ENCODE measurements at places on chromosomes 7 and 10.

DNA sequence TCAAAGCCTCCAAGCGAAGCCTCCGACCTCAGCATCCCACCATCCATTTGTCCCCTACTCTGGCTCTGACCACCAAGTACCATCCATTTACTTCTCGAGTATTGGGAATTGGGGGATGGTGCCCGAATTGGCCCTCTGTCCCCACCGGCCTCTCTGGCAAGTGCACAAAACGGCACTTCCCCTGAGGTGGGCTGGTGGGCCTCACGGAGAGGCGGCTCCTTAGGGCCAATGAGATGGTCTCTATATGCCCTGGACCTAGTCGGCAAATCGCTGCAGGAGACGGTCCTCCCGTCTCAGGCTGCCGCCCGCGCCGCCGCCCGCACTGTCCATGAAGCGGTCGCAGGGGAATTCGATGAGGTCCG is 2.8 kb downstream of the TRIL start:
- no peak for DNase-seq

GRCh38 chr7:37011151-37011890 is 287.0 kb upstream of the AOAH start:
- DNase-seq, result no peak

DNA sequence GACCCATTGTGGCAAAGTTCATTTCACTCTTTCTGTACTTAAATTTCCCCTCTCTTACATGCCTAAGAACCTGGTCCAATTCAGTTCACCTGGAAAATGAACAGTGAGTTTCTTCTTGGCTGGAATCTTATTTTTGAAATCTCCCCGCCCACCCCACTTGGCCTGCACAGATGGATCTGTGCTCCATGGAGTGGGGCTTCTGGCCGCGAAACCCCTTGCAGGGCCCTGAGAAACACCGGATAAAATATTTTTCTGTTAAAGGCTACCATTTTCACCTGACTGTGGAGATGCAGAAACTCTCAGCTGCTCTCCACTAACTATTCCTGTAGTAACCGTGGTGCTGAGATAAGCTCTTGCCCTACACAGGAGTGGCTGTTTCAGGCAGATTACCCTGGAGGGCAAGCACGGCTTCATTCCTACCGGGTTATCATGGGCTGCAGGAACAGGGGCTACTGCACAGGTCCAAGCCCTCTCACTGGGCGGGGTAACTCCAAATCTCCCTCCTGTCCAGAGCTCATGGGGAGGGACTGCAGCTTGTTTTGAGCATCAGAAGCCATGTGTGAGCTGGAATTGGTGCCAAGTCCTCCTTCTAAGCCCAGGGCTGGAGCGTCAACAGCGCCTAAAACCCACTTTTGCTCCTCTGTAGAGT is 118.9 kb downstream of the PRPF18 start:
- DNase-seq, result peak; percentile 14

DNA sequence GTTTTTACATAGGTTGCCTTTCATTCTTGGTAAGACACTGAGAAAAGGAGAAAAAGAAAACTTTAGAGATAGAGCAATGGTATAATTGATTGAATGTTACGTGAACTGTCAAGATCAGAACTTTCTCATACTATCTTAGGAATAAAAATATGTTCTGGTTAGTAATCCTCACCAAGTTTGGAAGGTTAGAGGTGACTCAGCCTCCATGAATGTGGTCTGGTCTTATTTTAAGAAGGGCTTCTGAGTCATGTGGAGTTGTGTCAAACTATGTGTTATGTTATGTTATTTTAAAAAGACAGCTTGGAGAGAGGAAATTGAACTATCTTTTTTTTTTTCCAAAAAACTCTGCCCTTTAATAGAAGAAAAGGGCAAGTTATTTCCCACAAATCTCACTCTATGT is 458.6 kb upstream of the KLF6 start:
- no peak for DNase-seq

GRCh38 chr10:48657416-48657815 is 27.3 kb upstream of the WDFY4 start:
- no peak for DNase-seq

DNA sequence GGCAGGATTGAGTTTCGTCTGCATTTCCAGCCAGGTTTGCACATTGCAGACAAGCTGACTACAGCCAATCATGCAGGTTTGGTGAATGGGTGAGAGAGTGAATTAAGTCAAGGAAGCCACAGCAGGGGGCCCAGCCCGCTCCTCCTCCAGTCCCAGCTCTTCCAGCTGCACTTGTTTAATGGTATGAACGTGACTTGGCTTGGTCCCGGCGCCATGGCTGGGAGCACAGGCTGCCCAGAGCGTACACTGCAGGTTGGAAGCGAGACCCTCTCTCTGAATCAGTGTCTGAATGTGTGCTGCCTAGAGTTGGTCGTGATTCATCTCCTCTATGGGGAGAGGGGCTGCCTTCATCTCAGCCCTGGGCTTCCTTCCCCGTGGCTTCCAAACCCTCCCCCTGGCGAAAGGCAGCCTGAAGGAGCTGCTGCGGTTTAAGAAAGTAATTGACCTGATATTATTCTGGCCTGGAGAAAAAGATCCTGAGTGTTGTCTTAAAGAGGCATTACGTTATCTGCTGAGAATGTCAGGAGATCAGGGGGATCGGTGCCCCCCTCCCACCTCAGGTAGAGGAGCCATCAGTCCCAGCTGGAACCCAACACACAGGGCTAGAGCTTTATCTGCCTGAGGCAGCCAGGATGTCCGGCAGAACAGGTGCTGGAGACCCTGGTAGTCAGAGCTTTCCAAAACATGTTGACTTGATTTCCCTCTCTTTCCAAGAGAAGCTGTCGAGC is 132.1 kb downstream of the COL26A1 start:
- no peak for DNase-seq

GRCh38 chr7:52500841-52501240 is 534.6 kb upstream of the POM121L12 start:
- DNase-seq, result no peak

DNA sequence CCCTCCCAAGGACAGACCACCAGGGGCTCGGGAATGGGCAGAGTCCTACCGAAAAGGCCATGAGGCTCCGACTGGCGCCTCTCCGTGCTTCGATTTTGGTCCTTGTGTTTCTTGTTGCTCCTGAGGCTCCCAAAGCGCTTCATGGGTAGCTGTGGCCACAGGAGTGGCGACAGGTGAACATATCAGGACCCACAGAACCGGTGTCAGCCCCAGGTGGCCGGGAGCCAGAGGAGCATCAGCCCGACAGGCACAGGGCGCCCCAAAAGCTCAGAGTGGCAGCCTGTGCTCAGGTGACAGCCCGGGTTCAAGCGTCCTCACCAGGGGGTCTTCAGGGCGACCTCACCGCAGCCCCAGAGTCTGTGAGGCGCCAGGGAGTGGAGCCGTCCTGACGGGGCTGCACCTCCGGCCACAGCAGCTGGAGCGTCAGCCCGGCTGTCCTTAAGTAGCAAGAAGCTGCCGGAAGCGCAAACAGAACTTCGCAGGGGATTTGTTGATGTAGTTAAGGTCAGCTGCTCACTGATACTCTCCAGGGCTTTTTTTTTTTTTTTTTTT is 141.0 kb downstream of the PRKAG2 start:
- DNase-seq, result no peak

DNA sequence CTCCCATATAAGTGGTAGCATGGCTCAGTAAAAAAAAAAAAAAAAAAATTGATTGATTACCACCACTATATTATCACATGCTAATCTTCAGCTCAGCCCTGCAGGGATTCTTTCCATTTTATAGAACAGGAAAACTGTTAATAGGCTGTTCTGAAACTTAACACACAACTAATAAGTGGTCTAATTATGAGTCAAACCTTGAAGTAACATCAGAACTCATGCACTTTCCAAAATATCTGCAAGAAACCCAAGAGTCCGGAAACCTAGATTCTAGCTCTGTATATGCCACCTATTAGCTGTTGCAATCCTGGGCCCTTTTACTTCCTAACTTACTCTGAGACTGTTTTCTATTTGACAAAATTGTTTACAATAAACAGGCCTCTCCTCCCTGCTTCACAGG is 23.9 kb downstream of the SEM1 start:
- no peak for DNase-seq

GRCh38 chr10:103849212-103849877 is 6.0 kb downstream of the SH3PXD2A start:
- DNase-seq, result no peak
